Neural crest cell (in vitro differentiated cells): ENCODE measurements at places on chromosomes 4 and X.

DNA sequence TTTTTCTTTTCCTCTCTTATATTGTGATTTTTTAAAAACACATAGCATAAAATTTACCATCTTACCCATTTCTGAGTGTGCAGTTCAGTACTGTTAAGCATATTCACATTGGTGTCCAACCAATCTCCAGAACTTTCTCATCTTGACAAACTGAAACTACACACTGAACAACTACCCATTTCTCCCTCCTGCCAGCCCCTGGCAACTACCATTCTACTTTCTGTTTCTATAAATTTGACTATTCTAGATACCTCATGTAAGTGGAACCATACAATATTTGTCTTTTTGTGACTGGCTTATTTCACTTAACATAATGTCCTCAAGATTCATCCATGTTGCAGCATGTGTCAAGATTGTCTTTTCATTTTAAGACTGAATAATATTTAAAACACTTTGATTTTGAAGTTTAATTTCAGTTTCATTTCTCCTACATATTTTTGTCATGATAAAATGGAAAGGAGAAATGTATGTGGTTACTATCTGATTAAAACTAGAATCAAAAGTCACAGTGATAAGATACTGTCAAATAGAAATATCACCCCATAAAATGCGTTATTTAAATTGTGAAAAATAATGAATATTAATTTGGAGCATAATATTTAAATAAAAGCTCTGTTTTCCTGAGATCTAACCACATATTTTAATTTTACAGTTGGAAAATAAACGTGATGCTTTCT is 122.8 kb downstream of the DIPK2B start:
- DNase-seq, result no peak

GRCh38 chr4:105541420-105541819 is 11.0 kb upstream of the ARHGEF38 start:
- no peak for DNase-seq

- DNase-seq, result no peak
Measured at GRCh38 chr4:73436674-73437557, 895 bp downstream of the AFP start.

DNA sequence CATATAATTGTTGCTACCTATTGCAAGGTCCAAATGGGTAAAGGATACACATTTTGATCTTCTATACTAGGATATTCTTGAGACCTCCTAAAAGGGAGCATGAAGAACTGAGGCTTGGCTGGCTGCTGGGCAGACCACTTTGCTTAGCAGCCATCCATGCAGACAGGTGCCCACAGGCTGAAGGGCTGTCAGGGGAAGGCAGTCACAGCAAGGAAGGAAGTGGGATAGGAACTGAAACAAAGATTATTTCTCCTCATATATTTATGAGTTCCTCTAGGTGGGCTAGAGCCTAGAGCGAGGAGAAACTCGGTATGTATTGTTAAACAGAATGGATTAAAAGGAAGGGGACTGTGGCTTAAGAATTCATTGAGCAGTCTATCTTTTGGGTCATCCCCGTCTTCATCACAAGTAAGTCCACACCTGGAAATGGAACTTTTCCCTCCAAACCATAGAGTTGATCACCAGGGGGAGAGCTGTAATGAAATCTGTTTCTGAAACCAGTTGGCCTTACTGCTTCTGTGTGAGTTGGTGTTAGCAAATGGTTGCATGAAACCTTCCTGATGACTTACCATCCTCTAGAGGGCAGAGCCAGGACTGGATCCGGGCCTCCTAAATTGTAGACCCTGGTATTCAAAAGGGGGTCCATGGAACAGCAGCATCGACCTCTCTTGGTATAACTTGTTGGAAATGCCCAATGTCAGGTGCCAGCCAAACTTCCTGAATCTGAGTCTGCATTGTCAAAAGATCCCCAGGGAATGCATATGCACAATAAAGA is 42.3 kb downstream of the AFF2 start:
- no peak for DNase-seq

DNA sequence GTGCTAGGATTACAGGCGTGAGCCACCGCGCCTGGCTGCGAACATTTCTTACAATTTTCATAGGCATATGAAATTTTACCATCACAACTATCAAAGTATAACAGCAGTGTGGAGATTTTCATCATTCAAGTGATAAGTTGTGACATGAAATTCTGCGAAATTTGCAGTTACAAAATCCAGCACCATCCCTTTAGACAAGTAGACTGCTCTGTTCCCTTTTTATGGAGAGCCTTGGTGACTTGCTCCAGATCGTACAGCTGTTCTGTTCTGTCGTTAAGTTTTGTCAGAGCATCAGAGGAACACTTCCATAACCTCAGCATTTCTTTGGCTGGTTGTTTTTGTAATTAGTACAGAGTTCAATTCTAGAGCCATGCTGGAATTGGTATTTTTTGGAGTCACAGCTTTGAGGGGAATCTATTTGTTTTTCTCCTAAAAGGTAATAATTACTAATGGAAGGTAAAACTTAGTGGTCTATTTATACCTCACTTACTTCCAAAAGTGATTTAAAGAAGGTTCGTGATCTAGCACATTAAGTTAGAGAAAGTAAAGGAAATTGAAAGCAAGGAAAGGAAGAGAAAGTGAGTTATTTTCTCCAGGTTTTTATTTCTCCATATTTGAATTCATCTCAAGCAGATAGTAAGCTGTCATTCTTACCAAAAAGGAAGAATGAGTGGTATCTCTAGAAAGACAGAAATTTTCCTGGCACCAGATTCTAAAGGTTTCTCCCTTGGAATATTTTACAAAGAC is 22.1 kb downstream of the ZRSR2 start:
- DNase-seq, result no peak

DNA sequence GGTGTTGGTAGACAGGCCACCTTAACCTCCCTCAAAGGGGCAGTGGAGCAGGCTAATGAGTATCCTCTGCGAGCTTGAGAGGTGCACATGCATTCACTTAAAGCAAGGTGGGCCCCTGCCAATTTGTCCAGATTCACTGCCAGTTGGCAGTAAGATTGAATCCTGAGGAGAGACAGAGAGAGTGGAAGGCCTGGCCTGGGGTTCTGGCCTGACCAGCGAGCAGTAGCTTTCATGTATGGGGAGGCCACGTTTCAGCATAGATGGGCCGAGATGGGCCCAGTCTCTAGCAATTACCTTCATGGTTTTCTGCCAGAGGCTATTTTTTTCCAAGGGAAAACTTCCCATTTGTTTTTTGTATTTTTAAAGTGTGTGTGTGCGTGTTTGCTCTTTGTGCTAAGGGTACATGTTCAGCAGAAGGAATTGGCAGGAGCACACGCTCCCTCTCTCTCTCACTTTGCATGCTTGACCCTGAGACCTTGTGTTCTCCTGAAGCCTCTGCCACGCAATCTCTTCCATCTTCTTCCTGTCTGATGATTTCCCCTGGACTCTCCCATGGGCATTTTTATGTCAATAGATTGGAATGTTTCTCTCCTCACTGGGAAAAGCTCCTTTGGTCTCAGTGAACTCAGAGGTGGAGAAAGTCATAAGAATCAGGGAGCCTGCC is 215.8 kb upstream of the SFRP2 start:
- DNase-seq, result no peak

DNA sequence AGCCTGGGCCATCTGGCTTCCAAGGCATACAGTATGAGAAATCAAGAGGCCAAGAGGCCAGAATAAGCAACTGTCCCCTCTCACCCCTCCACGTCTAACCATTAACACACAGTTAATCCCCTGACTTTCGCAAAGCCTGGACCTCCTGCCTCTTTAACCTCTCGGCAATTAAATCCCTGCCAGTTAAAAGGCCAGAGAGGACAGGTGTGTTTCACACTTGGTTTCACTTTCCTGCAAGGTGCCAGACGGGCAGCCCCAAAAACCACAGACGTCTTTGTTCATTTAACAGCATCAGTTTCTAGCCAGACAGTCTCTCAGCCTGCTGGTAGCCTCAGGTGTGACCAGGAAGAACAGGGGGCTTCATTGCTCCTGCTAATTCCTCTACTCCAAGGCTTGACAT is 91.1 kb upstream of the KIT start:
- DNase-seq, result no peak

DNA sequence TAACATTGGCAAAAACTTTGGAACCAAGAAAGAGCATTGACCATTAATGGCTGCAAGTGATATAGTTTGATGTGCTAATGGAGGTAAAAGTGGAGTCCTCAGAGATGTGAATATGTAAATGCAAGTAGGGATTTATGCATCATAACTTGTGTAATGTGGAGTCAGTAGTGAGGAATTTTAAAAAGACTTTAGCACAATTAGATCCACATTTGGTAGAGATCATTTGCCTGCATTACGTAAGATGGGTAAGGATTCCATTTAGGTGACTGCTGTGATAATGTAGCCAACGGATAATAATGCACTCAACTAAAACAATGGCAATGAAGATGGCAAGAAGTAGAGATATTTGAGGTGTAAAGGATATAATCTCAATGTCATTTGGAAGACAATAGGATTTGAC is 1128.4 kb downstream of the ADGRL3 start:
- DNase-seq, result no peak

DNA sequence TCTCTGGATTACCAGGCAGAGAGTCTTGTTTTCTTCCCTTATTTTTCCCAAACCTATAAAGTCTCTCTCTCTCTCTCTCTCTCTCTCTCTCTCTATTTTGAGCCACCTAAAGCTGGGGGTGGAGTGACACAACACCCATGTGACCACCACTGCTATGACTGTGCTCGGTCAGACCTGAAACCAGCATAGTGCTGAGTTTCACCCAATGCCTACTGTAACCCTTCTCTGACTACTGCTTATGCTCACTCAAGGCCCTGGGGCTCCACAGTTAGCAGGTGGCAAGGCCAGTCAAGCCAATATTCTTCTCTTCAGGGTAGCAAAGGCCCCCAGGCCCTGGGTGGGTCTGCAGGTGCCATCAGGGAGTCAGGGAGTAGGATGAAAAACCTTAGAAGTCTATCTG is 114.7 kb upstream of the ARMCX2 start:
- no peak for DNase-seq

DNA sequence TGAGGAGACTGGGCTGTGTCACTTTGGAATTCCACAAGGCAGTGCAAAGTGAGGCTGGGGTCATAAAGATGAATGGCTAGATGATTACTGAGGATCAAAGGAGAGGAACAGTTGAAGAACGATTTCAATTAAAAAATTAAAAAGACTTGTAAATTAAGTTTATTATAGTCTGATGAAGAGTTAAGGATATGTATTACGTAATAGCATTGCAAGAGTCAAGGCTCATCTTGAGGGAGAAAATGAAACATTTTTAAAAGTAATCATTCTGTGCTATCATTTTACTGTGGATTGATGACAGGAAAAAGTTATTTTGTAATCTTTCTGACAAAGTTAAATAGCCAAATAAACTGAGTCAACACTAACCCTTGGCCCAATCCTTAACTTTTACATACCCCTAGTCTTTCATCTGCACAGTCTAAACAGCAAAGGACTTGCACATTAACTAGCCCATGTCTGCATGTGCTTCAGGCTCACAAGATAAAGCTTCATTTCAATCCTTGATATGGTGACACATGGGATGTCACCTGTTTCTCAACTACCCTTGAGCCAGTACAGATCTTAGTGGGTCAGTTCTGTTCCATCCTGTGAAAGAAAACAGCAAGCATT is 465.5 kb upstream of the CTSO start:
- no peak for DNase-seq

DNA sequence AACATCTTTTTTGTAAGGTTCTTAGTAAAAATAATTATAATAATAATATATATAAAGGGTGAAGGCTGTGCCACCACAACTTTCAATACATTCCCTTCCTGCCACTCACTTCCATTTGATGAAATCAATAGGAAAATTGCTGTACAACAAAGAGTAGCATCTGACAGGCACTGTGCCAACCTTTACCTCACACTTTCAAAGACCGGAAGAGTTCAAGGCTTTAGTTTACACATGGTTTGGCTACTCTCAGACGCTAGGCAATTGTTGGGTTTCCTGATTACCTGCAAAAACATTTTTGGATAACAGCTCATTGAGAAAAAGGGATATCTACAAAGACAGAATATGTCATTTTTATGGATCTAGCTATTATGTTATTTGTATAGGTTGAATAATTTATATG is 5.5 kb upstream of the ING2 start:
- no peak for DNase-seq

GRCh38 chrX:50721764-50722521 is 92.1 kb downstream of the SHROOM4 start:
- no peak for DNase-seq

GRCh38 chrX:2824886-2825285 is 3.8 kb upstream of the GYG2 start:
- DNase-seq, result no peak

DNA sequence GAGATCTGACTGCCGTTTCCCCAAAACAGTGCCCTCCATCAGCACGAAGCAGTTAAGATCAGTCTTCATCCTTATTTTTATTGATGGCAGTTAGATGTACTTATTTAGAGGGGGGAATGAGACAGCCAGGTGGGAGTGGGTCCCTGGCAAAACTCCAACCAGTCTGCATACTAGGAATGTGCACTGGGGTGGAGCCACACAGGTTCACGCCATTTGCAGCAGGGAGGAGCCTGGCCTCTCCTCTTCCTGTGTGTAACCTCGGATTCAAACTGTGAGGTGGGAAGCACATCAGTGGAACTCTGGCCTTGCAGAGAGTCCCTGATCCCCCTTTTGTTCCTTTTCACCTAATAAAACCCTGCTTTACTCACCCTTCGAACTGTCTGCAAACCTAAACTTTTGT is 987.7 kb upstream of the GRIA3 start:
- DNase-seq, result no peak

GRCh38 chrX:37781081-37781480 is 1.2 kb downstream of the CYBB start:
- no peak for DNase-seq

DNA sequence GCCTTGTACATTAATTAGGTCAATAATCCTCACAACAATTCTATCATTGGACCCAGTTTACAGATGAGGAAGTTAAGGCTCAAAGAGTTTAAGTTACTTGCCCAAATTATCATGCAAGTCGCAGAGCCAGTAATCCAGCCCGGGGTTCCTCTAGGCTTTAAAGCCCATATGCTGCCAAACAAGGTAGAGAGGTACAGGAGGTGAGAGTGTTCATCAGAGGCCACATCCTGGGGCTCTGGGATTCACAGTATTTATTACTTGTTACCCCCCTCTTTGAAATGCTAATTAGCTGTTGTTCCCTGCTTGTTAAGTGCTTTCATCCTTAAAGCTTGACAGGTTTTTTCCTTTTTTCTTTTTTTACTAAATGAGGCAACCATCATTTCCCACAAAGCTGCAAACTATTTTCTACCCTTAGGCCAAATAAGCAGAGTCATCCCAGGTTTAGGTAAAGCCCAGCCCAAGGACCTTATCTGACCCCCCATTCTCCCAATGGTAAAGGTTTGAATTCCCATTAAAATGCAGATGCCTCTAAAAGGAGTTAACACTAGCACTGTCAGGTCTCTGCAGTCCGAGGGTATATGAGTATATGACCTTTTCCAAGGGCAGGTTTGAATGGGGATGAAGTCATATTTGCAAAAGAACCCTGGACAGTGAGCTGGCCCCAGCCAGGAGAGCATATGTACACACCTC is 150.3 kb downstream of the SOX3 start:
- no peak for DNase-seq

DNA sequence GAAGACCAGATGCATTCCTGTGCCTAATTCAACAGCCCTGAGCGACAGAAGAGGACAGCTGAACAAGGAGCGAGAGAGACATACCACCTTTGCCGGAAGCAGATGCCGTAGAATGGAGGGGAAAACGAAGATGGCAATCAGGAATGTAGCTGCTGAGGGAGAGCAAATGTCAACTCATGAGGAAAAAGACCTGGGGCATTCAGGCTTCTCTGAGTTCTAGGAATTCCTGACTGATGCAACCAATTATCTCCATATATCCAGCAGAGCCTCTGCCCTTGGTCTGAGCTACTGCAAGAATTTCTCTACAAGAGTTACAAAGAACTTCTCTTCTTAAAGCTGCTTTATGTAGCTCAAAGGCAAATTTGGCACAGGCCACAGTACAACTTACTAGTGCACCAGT is 40.5 kb upstream of the INPP4B start:
- no peak for DNase-seq

- no peak for DNase-seq
Measured at GRCh38 chr4:89249716-89250361, 57.8 kb downstream of the GPRIN3 start.
